ENCODE measurements at places on chromosomes 6 and 20.

DNA sequence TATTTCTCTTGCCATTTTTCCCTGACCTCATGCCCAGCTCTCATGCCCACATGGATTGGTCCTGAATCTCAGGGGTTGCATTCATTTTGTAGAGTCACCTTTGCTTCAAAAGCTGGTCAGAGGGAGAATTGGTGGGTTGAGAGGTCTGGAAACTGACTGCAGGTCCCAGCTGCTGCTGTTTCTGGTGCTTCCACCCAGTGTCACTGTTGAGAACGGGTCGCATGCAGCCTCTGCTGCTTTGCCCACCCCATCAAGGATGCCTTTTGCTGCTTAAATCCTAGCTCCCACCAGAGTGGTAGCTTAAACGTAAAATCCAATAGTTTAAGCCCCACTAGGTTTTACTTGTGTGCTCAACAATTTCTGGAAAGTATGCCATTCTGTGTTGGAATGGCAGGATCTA, 211.4 kb upstream of the TSHZ2 start:
- no peaks in the 10 kb centered on the region for H3K27me3 ChIP-seq
- no peaks in the 10 kb centered on the region for H3K36me3 ChIP-seq
- no peak overlapping the region for H3K4me3 ChIP-seq
- no peak for DNase-seq
- no peaks in the 10 kb centered on the region for H3K4me1 ChIP-seq
- no peak overlapping the region for H3K27ac ChIP-seq

GRCh38 chr6:17714177-17714576, 7.5 kb upstream of the NUP153 start:
- DNase-seq = no peak
- H3K27me3 ChIP-seq = no peaks in the 10 kb centered on the region
- H3K27ac ChIP-seq = no peak overlapping the region
- H3K36me3 ChIP-seq = no peaks in the 10 kb centered on the region
- H3K4me3 ChIP-seq = no peak overlapping the region
- H3K4me1 ChIP-seq = no peaks in the 10 kb centered on the region

- H3K36me3 ChIP-seq = peaks cover 96% of the 10 kb centered on the region
- no peak overlapping the region for H3K4me3 ChIP-seq
- no peak overlapping the region for H3K27ac ChIP-seq
- H3K27me3 ChIP-seq = no peaks in the 10 kb centered on the region
- no peak for DNase-seq
Observed at GRCh38 chr20:49284818-49285217, 7.0 kb upstream of the ZNFX1 start.

GRCh38 chr20:9160757-9161156, 91.9 kb downstream of the PLCB4 start:
- DNase-seq = no peak
- H3K4me3 ChIP-seq = no peak overlapping the region
- no peaks in the 10 kb centered on the region for H3K36me3 ChIP-seq
- H3K4me1 ChIP-seq = no peaks in the 10 kb centered on the region
- no peak overlapping the region for H3K27ac ChIP-seq
- H3K27me3 ChIP-seq = no peaks in the 10 kb centered on the region

DNA sequence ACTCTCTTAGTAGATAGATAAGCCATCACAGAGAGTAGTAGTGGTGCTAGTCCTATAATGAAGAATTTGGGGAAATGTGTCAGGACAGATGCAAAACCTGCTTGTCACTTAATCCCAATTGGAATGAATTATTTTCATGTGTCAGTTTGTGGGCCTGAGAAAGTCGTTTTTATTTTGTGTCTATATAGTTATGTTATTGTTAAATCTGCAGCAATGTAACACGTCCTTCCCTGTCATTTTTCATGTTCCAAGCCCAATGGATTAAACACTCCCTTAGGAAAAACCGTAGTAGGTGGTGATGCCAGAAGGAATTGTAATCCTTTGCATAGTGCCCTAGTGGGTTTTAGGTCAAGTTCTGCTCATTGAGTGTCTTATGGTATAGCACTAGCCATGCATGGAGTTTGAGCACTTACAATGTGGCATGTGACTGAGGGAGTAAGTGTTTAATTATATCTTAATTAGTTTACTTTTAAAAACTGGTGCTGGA, 105.9 kb upstream of the PRSS16 start:
- 0 out of 2 replicates have a peak, but pooled peaks cover 8% of the 10 kb centered on the region for H3K36me3 ChIP-seq
- H3K27me3 ChIP-seq = no peaks in the 10 kb centered on the region
- peak; percentile 57 for DNase-seq
- H3K4me3 ChIP-seq = peak overlapping the region; percentile 45

Measured in Karpas-422 (cell line).